CD4-positive, alpha-beta T cell treated with Interleukin-4 for 1 hour (primary cell): ENCODE measurements at places on chromosomes 6 and 20.

DNA sequence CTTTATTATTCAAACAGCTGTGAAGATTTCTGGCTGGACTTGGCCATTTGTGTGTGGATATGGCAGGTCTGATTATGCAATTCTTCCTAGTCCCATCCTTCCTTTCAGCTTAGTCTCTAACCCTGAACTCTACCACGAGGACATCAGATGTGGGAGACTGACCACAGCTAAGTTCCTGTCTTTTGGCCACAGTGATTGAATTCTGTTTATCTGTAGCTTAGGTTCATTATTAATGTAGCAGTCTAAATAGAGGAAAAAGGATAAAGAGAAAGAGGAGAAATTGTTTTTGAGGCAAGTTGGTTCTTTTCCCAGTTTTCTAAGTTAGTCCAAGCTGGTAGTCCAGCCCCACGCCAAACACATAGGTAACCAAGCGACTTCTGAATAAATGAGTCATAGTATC is 598.9 kb downstream of the RFPL4B start:
- DNase-seq = no peak

DNA sequence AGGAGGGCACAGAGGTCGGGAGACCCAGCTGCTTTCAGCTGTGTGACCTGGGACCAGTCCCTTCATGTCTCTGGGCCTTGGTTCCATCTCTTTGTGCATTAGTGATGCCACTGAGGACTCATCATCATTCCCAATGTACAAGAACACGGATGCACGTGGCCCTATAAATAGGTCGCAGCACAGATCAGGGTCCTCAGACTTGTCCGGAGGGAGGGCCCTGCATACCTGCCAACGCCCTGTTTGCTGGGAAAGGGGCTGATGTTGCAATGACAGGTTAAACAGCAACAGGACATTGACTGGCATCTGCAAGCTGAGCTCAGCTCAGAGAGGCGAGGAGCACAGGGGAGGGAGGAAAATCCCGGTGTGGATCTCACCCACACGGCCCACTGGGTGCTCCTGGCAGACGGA is 21.8 kb downstream of the TGM2 start:
- DNase-seq = no peak

DNA sequence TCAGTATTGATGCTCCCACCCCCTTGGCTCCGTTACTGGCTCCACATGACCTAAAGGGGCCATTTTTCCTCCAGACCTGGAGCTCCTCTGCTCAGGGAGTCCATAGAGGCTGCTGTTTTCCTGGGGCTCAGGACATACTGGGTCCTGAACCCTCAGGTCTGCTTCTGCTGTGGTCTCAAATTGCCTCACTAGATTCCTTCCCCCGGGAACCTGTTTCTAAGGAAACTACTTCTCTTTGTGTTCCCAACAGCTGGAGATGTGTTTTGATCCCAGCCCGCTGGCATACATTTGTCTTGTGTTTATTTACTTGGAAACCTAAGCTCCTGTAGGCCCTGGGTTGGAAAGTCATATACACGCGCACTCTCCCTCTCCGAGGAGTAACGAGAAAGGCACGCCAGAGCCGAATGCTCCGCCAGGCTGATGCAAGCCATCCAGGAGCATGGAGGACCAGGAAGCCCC is 222.8 kb downstream of the UST start:
- no peak for DNase-seq

GRCh38 chr6:131135244-131136020 is at the start of gene AKAP7:
Gene AKAP7, plus strand, starts transcription at chr6:131135467. Its CDS starts 297 bp downstream, at chr6:131135764.
- peak; percentile 53 for DNase-seq
